Stimulated activated CD4-positive, alpha-beta T cell treated with anti-CD3 and anti-CD28 coated beads, Interleukin-1b, Interleukin-23, amount 100 ng/mL, for 1 hour (primary cell): ENCODE measurements at places on chromosomes 12 and 14.

DNA sequence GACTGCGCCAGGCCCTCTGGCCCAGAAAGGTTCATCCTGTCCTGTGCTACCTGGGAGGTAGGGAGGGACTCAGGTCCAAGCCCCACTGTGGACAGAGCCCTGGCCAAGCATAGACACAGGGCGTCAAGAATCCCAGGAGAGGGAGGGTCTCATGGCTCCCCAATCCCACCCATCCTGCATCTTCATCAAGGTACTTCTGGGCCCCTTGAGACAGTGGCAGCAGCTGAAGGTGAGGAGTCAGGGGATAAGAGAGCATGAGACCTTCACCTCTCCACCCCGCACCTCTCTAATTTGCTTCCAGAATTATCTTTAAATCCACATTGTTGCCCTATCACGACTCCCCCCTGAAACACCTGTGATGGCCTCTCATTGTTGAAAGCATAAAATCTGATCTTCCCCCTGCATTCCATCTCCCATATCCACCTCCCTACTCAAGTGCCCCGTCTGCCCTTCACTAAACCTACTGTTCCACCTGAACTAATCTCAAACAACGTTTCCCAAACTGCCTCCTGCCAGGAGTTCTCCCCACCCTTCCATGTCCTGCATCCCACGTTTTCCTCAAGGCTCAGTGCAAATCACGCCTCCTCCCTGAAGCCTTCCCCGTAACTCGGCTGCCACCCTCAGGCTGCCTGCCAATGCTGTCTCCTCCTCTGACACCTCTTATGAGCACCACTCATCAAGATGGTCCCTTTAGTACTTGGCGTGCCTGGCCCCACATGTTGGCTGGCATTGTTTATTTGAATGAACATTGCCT lies 27.1 kb downstream of the KRT18 start:
- DNase-seq: no peak

DNA sequence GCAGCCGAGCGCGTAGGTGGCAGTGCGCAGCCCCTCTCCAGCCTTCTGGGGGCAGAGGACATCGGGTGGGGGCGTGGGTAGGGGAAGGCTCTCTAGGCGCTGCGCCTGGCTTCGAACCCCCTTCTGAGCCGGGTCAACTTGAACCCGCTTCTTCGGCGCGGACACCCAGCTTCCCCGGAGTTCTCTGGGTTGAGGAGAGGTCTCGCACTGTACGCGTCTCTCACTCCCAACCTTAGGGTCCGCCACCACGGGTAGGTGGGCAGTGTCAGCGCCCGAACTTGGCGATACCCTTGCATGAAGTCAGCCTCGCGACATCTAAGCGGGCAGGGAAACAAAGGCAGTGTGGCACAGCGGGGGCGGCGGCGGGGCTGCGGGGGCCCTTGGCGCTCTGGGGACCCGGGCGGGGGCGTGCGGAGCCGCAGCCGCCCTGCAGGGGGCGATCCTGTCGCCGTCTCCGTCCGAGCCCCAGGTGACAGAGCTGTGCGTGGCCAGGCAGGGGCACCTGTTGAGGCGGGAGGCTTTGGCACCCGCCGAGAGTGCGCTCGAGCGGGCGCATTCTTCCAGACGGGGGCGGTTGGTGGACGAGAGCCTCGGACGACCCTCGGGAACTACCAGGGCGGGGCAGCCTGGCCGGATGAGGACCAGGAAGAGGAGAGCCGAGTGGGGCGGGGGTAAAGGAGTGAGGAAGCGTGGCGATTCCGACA lies 1.1 kb downstream of the GALNT16 start:
- peak; percentile 20 for DNase-seq

- no peak for DNase-seq
Measured at GRCh38 chr14:37826869-37827268, 231.4 kb downstream of the TTC6 start.

DNA sequence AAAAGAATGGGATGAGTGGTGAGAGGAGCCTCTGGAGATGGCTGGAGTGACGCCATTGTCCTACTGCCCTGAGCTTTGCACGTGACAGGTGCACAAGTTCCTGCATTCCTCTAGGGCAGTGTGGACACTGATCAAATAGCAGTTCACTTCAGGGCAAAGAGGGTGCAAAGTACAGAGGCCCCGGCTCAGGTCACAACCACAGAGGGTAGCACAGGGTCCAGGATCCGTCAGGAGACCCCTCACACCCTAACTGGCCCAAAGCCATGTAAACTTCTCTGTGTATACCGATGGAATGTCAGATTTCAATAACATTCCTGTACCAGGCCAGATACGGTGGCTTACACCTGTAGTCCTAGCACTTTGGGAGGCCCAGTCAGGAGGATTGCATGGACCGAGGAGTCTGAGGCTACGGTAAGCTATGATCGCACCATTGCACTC lies 10.4 kb upstream of the FBLN5 start:
- DNase-seq: no peak

DNA sequence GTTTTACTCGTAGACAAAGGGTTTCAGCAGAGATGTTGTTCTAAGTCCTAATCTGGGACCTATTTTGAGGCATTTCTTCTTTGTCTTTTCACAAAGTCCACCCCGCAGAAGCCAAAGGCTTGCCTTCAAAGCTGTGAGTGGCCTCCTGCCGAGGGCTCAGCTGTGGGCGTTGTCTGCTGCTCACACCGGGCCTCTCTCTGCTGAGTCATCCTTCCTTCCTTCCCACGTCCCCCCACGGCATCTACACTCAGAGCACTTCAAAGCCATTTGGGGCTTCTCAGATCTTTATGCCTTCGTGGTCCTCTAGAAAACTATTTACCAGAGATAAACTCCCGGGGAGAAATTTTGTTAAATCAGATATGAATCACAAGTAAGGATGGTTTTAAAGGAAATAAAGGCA lies 115.9 kb upstream of the TMPO start:
- DNase-seq: peak; percentile 23
